Heart right ventricle (tissue), 16 donors: ENCODE measurements at places on chromosomes 16 and 17. TPM values are rescaled to one million over a fixed set of nuclear protein-coding genes. Genes with fewer than 3 reads are reported as not detected.

SULT1A2 gene
- polyA plus RNA-seq = 0.28 TPM

KIF1C gene
- polyA plus RNA-seq = 158 TPM

TMC5 gene
- polyA plus RNA-seq = under 0.01 TPM

EVPLL gene
- not detected for polyA plus RNA-seq

DPEP2 gene
- polyA plus RNA-seq = 1.0 TPM

CNTNAP1 gene
- polyA plus RNA-seq = 9.6 TPM

PFAS gene
- 8.6 TPM for polyA plus RNA-seq

MAZ gene
- 114 TPM for polyA plus RNA-seq

COQ7 gene
- 24.2 TPM for polyA plus RNA-seq

ATP1B2 gene
- 6.2 TPM for polyA plus RNA-seq

RDM1 gene
- not detected for polyA plus RNA-seq

KRT23 gene
- not detected for polyA plus RNA-seq

MEOX1 gene
- 25.3 TPM for polyA plus RNA-seq

GCGR gene
- polyA plus RNA-seq = 0.03 TPM

MT1F gene
- polyA plus RNA-seq = 2.4 TPM

SCRN2 gene
- 20.6 TPM for polyA plus RNA-seq

MYH13 gene
- not detected for polyA plus RNA-seq

GAST gene
- not detected for polyA plus RNA-seq

CTRB2 gene
- not detected for polyA plus RNA-seq

TP53TG3C gene
- not detected for polyA plus RNA-seq

RRAD gene
- polyA plus RNA-seq = 176 TPM

CCL22 gene
- polyA plus RNA-seq = 0.07 TPM

CMTM1 gene
- polyA plus RNA-seq = not detected

DLX4 gene
- not detected for polyA plus RNA-seq

PRSS27 gene
- 0.66 TPM for polyA plus RNA-seq

KCNJ16 gene
- not detected for polyA plus RNA-seq

CMTM2 gene
- polyA plus RNA-seq = not detected

NPIPA7 gene
- 2.9 TPM for polyA plus RNA-seq

QRICH2 gene
- polyA plus RNA-seq = 8.9 TPM

PDK2 gene
- 88.1 TPM for polyA plus RNA-seq

ZNF75A gene
- 33.9 TPM for polyA plus RNA-seq
